ENCODE measurements at places on chromosomes 12 and 14.

GRCh38 chr14:31543969-31544799 lies 17.0 kb upstream of the NUBPL start:
- no peak for DNase-seq

GRCh38 chr12:29306682-29307081 lies 74.3 kb downstream of the ERGIC2 start:
- no peak for DNase-seq

DNA sequence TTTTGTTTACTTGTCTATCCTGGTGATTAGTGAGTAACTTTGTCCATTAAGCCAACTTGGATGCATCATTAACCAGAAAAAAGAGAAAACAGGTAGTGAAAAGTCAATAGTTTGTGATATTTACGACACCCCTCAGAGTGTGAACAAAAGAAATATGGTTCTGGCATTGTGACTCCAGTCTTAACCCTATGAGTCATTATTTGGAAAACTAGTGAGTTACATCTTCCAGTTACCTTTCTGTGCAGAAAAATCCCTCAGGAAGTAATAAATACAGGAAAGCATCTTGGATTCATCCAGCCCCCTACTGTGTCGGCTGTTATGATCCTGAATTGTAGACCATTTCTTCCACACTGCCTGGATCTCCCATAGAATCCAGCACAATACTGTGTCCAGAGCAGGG lies 379.1 kb downstream of the GALC start:
- no peak for DNase-seq

GRCh38 chr14:105167303-105168092 lies 1.1 kb downstream of the JAG2 start:
- DNase-seq = no peak

GRCh38 chr14:36397357-36397756 lies 76.9 kb upstream of the MBIP start:
- no peak for DNase-seq

GRCh38 chr12:66036317-66036716 lies 94.2 kb downstream of the LLPH start:
- no peak for DNase-seq

- DNase-seq = no peak
These were observed 53.1 kb downstream of the ZFYVE26 start for GRCh38 chr14:67763158-67763822.

GRCh38 chr14:74611650-74612349 lies at the start of gene LTBP2:
TSS of gene LTBP2 (minus strand) at chr14:74612237. CDS start at chr14:74611944, 293 bp downstream.
- no peak for DNase-seq

Measured in stimulated activated CD4-positive, alpha-beta T cell treated with anti-CD3 and anti-CD28 coated beads, Interleukin-2, amount 100 ng/mL, for 48 hours (primary cell).